ENCODE measurements at places on chromosomes 11 and 22.

GRCh38 chr22:43004362-43005035 is 10.4 kb downstream of the PACSIN2 start:
- DNase-seq = no peak

DNA sequence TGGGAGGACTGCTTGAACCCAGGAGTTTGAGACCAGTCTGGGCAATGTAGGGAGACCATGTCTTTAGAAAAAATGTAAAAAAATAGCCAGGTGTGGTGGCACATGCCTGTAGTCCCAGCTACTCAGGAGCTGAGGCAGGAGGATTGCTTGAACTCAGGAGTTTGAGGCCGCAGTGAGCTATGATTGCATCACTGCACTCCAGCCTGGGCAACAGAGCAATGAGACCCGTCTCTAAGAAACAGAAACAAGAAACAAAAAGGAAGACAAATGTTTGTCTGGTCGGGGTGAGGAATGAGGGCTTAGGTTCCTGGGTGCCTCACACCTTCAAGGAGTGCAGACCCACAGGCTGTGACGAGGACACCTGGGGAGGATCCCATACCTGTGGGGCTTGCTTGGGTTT is 191.9 kb downstream of the CEP164 start:
- no peak for DNase-seq

DNA sequence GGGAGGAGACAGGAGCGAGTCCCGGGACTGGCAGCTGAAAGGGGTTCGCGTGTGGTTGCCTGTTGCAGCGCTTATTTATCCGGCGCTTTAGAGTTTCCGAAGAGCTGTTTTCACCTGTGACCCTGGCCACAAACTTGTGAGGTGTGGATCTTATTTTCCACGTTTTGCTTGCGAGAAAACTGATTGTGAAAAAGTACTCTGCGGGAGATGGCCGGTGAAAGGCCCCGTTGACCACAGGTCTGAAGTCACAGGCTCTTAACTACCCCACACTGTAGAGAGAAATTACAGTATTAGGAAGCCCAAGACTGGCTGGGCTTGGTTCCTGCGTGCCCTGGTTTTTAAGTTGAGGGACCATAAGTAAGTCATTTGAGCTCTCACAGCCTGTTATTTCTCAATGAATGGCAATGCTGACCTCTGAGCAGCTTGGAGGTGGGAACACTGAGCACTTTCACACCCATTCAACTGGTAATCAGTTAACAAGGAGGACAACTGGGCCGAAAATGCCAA is 379 bp upstream of the RAB38 start:
- DNase-seq = no peak

- DNase-seq = no peak
Observed at GRCh38 chr11:35721651-35722282, 59.2 kb downstream of the TRIM44 start.

- DNase-seq = no peak
Observed at GRCh38 chr11:25691959-25692358, 640.0 kb upstream of the ANO3 start.
